Activated naive CD4-positive, alpha-beta T cell treated with anti-CD3 and anti-CD28 coated beads, Interleukin-2, amount 50 U/mL, for 72 hours (primary cell): ENCODE measurements at places on chromosomes 2 and 18. TPM values are rescaled to one million over a fixed set of nuclear protein-coding genes. Genes with fewer than 3 reads are reported as not detected.

The COL4A3 gene
- not detected for total RNA-seq

GRCh38 chr2:67581751-67582150 is 184.6 kb downstream of the ETAA1 start:
- no peak for DNase-seq

DNA sequence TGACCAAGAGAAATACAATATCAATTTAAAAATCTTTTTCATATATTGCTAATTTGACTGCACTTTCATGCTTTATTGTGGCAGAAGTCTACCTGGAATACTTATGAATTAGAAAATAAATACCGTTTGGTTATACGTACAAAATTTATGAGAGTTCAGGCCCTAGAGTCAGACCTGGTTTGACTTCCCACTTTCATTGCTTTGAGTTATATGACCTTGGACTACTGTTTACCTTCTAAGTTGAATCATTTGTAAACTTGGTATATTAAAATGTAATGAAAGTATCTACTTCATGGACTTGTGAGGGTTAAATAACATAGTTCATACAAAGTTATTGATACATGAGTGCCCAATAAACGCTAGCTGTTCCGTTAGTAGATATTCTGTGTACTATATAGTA is 12.0 kb downstream of the VAPA start:
- no peak for DNase-seq

GRCh38 chr2:136362676-136363390 is 244.9 kb upstream of the CXCR4 start:
- no peak for DNase-seq

DNA sequence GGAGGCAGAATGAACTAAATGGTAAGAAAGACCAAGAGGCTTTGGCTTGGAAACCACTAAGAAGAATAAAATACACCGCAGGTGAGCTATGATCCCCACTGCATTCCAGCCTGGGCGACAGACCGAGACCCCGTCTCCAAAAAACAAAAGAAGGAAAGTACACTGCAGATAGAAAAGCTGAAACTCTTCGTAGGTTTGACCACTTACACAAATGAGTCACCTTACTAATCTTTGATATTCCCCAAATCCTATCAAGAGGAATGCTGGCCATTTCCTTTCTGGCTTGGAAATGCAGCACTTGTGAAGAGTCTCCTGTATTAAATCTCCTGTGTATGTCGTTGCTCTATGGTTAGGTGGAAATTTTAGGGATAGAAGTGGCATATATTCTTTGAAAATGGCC is 108.8 kb downstream of the MTCL1 start:
- no peak for DNase-seq

GRCh38 chr2:151049746-151050145 is 211.9 kb downstream of the RBM43 start:
- DNase-seq: no peak
